ENCODE measurements at places on chromosomes 5 and 9.

- no peak for DNase-seq
Observed at GRCh38 chr9:123472862-123473614, 117.0 kb downstream of the CRB2 start.

DNA sequence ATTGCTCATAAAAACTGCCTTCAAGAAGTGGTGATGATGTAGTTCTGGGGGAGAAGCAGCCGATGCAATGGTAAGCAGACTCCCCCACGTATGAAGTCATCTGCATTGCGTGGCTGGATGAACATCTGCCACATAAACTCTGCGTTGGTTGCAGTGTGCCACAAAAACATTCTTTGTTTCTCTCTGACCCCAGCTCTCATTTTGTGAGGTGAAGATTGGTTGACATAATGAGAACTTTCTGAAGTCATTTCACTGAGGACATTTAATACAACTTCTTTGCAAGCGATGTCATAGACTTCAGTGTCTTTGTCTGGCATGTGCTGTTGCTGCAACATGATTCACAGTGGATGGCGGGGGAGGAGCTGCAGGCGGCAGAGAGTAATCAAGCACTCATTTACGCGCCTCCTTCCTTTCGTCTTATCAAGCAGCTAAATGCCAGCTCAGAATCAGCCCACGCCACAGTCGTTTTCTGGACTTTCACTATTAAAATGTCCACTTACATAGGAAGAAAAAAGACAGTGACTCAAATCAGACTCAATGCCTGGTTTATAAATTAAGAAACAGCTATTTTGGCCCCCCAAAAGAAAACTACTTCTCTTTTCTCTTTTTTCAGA is 91.5 kb upstream of the NFIL3 start:
- no peak for DNase-seq

- DNase-seq, result no peak
Observed at GRCh38 chr9:130204959-130205358, 32.8 kb downstream of the NCS1 start.

DNA sequence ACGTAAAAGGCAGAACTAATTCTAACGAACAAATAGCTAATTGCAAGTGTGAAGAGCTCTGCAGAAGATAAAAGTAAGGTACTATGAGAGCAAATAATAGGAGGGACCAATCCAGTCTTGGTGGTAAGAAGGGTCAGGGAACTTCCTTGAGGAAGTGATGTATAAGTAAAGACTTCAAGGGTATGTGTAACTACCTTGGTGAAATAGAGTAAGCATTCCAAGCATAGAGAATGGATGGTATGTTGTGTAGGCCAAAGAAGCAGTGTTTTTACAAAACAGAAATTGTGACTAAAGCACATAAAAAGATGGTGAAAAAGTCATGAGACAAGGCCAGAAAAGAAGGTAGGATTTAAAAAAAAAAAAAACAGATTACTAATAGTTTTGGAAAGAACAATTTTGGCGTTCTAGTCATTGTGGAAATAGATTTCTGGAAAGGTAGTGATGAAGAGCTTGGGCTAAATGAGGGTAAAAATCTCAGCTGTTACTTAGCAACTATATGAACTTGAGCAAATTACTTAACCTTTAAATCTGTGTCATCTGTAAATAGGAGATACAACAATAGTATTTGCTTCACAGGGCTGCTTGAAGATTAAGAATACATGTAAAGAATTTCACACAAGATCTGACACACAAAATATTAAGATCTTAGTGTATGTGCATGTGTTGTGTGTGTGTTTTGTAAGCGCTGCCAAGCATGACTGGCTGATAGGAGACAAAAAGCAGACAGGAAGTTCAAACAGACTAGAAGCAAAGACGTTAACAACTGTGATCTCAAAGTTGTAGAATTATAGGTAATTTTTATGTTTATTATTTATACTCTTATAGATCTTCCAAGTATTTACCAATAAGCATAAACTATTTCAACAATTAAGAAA is 73.5 kb downstream of the NR6A1 start:
- no peak for DNase-seq

DNA sequence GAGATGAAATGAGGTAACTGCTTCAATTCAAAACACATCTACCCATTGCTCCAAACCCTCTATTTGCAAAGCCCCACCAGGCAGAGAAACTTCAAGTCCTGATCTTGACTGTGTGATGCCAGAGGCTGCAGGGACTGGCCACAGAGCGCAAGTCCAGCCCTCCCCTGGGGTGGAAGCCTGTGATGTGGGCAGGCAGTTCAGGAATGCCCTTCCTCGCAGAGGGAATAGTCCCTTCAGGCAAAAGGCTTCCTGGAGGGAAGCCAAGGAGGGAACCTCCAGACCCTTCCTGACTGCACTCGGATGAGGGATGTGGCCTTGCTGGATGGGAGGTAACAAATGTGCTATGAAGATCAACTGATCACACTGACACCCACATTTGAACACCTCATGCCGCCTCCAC is 131.2 kb downstream of the SLIT3 start:
- no peak for DNase-seq

DNA sequence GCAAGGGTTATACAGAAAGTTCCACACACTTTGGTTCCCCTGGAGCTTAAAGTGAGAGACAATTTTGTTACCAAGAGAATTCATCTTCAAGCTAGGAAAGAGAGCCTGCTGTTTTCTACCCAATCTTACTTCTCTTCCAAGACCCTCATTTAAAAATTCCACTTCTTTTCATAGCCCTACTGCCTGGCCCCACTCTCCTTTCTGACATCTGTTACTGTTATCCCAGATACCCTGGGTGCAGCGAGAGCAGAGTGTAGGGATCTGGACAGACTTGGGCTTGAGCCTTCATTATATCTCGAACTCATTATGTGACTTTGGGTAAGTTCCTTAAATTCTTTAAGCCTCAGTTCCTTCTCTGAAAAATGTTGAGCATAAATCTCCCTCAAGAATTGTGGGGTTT is 263.1 kb downstream of the ASTN2 start:
- DNase-seq, result no peak

DNA sequence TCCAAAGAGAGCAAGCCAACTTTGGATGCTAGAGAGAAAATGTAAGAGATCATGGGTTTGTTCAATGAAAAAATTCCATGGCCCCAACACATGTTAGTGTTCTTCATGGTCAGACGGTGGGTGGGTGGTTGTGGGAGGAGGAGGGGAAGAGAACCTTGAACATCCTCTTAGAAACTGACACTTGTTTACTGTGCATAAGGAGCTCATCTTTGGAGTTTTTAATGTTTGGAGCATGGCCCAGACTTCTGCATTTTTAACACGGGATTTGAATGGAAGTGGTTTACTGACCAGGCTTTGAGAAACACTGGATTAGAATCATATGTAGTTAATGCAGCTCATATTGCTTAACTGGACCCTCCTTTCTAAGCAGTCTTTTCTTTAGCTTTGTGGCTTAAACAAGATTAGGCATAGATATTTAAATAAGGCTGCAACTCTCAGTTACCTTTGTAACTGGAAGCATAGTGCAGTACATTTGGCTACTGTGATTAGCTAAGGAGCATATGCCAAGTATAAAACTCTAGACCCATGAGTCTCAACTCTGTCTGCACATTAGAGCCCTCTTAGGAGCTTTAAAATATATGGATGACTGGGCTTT is 60.1 kb downstream of the FOCAD start:
- DNase-seq, result no peak

GRCh38 chr5:113382731-113383130 is 52.1 kb downstream of the TSSK1B start:
- DNase-seq, result no peak

- no peak for DNase-seq
Observed at GRCh38 chr9:6926436-6926835, 168.7 kb downstream of the KDM4C start.

DNA sequence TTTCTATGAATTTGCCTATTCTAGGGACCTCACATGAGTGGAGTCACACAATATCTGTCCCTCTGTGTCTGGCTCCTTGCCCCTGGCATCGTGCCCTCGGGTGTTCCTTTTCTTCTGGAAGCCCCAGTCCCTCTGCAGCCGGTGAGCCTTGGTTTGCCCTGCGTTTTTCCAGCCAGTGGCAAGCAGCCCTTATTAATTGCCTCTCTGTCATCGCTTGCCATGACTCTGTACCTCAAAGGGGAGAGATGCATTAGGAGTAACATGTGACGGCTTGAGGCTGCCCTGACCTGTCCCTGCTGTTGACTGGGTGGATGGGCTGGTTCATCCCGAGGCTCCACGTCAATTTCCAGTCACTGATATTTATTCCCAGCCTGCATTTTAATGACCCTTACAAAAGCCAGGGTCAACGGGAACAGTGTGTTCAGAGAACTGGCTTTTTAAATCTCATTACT is 87.3 kb downstream of the CFAP90 start:
- no peak for DNase-seq

DNA sequence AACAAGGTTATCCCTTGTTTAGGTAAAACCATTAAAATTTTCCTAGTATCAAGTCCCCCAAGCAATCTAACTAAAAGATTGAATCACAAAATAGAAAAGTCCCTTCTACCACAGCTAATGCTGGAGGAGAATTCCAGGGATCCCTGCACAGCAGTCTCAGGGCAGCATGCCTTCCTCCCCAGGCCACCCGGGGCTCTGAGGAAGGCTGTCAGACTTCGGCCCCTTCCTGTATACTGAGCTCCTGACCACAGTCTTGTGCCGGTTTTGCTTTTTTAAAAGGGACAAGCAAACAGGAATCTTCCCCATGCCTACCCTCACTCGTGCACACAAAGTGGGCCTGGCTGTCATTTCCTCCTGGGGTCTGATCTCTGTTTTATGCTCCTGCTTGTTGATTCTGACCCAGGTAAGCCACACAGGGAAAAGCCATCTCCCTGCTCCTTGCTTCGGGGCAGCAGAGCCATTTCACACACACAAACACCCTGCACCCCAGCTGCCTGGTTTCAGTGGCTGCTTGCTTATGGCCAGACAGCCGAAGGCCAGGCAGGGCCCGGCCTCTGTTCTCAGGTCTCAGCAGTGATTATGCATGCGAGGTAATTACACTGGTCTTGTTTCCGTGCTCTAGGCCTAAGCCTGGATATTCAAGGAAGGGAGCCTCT is 211.9 kb downstream of the NXNL2 start:
- no peak for DNase-seq

DNA sequence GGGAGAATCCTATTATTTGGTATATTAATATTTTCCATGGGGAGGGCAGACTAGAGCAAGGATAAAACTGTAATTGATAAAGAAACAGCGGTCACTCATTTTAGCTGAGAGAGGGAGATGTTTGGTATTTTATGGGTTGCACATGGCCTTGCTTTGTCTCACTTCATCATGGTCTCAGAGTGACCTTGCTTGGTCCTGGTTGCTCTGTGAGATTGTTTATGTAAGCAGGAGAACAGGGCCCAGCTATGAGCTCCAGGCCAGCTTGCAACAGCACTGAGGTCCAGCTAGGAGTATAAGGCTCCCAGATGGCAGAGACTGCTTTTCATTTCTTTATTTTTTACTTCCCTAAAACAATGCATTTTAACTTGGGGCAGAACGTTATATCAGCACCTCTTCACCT is 50.7 kb downstream of the ZNF622 start:
- DNase-seq, result no peak

- no peak for DNase-seq
Observed at GRCh38 chr5:153905219-153905618, 133.5 kb downstream of the FAM114A2 start.

DNA sequence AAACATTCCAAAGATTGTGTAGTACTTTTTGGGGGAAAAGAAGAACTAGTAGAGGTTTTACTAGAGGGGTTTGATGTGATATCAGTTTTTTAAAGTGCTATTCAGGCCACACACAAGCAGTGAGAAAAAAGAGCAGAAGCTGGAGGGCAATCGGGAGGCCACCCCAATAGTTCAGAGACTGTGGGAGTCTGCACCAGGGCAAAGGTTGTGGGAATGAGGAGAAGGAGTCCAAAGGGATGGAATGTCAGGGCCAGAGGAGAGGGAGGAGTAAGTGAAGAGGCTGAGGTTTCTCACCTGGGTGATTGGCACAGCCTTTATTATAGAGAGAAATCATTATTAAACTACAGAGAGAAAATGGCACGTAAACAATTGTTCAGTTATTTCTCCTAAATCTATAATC is 134.9 kb upstream of the RAD23B start:
- DNase-seq, result no peak

DNA sequence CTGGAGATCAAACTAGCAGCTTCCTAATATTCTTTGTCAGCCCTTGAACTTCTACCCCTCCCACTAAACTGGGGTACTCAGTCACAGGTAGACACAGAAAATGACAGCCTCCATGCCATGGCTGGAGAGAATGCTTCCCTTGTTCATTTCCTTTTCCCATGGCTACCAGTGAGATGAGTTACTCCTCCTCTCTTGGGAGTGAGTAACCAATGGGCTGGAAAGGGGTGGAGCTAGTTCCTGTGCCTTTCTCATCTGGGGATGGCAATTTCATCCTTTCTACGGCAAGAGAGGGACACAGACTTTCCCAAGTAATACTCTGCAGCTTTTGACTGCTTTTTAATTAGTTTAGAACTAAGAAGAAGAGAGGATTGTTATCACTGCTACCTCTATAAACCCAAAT is 1045.6 kb upstream of the WWC1 start:
- DNase-seq, result no peak

- DNase-seq, result no peak
Observed at GRCh38 chr5:135324897-135325650, 74.0 kb downstream of the MACROH2A1 start.

DNA sequence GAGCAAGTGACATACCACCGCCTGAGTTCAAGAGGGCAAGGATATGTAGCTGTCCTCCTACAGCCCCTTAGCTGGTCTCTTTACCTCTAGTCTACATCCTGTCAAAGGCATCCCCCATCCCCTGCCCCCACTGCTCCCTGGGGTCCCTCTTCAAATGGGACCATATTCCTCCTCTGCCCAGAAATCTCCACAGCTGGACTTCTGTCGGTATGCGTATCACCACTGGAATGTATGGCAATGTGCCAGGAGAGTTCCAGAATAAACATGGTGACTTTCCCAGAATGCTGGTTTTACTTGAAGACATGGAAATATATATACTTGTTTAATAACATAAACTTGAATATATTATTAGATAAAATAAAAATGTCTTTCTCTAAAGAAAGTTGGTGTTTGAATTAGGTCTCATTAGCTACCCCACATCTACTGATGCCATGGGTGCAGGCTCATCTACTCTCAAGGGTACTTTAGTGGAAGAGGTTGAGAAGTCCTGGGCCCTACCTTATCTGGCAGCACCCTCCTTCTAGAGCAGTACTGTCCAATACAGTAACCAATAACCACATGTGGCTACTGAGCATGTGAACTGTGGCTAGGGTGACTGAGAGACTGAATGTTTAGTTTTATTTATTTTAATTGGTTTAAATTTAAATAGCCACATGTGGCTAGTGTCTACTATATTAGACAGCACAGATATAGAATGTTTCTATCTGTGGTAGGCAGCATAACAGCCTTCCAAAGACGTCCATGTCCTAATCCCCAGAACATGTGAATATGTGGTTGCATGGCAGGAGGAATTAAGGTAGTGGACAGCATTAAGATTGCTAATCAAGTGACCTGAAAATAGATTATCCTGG is 181.7 kb upstream of the SLC30A5 start:
- no peak for DNase-seq

GRCh38 chr5:177473443-177474001 is at the start of gene DBN1:
TSS of gene DBN1 (minus strand) at chr5:177473634. CDS start at chr5:177473521, 113 bp downstream.
- DNase-seq, result no peak

Measured in T-helper 22 cell (primary cell).